Right kidney (tissue), 9 donors: ENCODE measurements at places on chromosomes 4 and X.

DNA sequence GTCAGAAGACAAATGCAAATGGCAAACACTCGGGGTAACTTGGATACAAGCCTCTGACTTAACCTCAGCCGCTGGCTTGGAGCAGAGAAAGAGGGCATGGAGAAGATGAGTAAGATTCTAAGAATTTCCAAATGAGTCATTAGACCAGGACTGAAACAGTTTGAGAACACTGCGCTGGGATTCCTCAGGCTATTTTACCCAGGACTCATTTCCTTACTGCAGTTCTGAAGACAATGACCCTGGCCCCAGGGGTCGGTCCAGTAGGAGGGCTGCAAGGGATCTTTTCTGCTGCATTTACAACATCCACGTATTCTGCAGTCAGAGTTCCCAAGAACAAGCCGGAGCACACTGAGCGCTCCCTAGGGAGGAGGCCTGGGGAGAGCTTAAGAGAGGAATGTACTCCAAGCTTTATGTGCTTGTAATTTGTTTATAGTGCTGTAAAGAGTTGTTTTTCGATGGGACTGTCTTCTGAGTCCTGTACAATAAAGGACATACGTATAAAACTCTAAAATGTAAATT is 27.3 kb upstream of the SORBS2 start:
- DNase-seq, result peak; percentile 48

- DNase-seq, result no peak
Measured at GRCh38 chr4:555566-556275, 20.4 kb downstream of the TMEM271 start.

- no peak for DNase-seq
Measured at GRCh38 chr4:139814323-139815015, 148.8 kb downstream of the MGST2 start.

DNA sequence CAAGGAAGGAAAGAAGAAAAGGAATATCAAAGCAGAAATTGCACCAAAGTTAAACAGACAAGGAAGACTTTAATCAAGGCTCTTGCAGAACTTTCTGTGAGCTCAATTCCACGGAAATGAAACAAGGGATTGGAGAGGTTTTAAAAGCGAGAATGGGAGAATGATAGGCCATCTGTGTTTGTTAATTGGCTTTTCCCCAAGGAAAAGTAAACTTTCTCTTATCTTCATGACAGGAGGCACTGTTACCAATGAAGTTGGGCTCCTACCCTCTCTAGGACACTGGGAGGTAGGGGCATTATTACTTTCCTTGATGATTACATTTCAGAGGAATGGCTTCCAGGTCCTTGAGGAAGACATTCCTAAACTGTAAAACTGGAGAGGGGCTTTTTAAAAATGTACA is 328.8 kb upstream of the NWD2 start:
- DNase-seq, result no peak

DNA sequence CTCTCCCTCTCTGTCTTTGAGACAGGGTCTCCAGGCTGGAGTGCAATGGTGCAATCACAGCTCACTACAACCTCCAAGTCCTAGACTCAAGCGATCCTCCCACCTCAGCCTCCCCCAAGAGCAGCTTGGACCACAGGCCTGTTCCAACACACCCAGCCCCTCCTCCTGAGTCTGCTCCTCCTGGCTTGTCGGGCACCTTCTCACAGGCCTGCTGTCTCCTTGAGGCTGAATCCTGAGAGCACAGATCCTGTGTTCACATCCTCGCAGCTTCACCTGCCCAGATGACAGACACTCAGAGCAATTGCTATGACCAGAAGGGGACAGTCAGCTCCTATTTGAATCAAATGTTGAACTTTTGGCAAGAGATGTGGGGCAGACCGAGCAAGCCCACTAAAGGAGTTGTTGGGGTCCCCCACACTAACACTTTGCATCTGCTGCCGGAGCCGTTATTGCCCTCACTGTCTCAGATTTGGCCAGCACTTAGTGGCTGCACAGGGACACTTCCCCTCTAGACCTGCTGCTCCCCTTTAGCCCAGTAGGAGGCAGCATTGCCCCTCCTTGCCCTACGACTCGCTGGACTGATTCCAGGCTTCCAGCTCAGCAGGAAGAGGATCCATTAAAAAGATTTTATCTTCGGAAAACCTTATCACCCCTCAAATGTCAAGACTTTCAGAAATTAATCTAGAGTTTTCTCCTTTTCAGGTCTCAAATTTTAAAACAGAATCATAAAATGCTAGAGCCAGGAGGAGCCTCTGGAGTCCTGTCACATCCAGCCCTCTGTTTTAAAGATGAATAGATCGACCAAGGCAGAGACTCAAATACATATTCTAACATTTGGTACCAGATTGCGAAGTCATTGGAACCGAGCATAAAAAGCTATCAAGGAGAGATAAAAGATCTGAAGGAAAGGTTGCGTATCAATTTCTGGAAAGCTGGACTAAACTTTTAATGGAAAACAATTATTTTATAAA is 113.7 kb downstream of the USP46 start:
- peak; percentile 69 for DNase-seq

DNA sequence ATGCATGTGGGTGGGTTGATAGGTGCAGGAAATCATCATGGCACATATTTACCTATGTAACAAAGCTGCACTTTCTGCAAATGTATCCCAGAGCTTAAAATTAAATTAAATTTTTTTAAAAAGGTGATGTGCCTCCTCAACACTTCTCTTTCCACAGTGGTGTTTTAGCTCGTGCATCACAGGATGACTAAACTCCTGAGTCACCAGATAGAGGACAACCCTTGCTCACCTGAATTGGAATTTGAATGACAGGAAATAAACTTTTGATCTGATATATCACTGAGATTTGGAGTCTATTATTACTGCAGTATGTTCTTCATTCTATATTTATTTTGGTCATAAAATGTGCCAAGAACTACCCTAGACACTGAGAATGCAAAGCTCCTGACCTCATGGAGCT is 185.3 kb downstream of the MAPK10 start:
- no peak for DNase-seq

- DNase-seq, result no peak
Measured at GRCh38 chr4:3308691-3309090, 15.9 kb downstream of the RGS12 start.

GRCh38 chrX:101290957-101291603 is at the start of gene TAF7L:
Gene TAF7L (minus strand): TSS chrX:101291334. CDS start chrX:101287543, 3,791 bp downstream.
- peak; percentile 31 for DNase-seq

GRCh38 chr4:38157592-38157991 is 197.4 kb downstream of the PTTG2 start:
- no peak for DNase-seq

- no peak for DNase-seq
Measured at GRCh38 chrX:122418758-122419157, 765.3 kb upstream of the GRIA3 start.

- no peak for DNase-seq
Measured at GRCh38 chr4:57668621-57669020, 558.4 kb upstream of the IGFBP7 start.

GRCh38 chr4:149972407-149972806 is 105.8 kb upstream of the DCLK2 start:
- no peak for DNase-seq

DNA sequence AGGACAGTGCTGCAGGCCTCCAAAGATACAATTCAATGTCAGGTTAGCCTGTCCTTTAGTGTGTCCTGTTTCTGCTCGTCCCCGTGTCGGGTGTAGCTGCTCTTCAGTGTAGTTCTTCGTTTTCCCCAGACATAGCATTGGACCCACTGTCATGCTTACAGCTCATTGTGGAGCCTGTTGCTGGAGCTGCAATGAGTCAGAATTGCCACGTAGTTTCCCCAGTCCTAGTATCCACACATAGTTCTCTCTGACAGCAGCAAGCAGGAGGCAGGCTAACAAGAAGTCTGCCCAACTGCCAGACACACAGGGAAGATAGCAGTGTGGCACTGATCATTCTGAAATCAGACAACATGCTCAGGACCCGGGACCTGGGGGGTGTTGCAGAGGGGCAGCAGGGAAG is 49.2 kb downstream of the MOSPD2 start:
- no peak for DNase-seq
